ENCODE measurements at places on chromosomes 6 and 20.

GRCh38 chr6:6317825-6318733 is 2.4 kb downstream of the F13A1 start:
- no peak for DNase-seq

DNA sequence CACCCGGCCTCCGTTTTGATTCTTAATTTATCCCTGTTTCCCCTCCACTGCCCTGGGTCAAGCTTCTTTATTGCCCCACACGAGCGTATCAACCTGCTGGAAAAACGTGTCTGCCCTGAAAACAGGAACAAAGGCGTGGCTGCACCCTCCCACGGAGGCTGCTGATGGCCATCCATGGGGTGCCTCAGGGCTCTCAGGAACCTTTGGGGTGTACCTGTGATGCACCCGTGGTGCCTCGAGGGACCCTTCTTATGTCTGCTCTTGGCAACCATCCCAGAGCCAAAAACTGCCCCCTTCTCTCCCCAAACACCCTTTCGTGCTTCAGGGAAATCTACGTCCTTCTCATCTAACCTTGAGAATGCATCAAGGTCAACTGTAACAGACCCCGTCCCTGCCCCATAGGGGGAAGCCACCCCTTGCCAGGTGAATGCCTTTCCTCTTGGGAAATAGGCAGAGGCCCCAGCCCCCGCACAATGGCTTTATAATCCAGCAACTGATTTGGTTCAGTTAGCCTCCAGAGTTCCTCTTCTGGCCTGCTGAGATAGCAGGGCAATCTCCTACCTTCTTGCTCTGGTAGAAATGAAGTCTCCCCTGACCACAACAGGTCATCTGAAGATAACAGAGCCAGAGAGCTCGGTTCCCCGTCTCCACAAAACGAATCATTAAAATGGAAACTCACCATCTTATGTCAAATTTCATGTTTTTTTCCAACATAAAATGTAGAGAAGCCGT is 29.4 kb downstream of the PSMG4 start:
- no peak for DNase-seq

- DNase-seq, result no peak
These were observed 27.0 kb downstream of the TMEM14A start for GRCh38 chr6:52697903-52698302.

GRCh38 chr20:49668181-49668877 is 45.3 kb downstream of the B4GALT5 start:
- DNase-seq, result no peak

DNA sequence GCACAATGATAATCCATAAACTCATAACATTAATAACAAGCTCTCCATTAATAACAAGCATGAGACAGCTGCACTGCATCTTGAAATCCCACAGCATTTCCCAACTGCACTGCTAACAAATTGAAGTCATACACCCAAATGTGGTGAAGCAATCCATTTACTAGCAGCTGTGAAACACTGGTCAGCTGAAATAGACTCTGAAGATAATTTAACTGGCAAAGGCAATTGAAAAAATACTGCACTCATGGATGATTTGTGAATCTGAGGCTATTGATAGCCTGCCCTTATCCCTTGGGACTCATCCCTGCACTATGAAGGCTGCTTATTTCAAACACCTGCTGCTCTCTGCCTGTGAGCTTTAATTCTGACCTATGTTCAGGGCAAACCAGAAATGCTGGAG is 49.1 kb upstream of the PLCB1 start:
- DNase-seq, result no peak

DNA sequence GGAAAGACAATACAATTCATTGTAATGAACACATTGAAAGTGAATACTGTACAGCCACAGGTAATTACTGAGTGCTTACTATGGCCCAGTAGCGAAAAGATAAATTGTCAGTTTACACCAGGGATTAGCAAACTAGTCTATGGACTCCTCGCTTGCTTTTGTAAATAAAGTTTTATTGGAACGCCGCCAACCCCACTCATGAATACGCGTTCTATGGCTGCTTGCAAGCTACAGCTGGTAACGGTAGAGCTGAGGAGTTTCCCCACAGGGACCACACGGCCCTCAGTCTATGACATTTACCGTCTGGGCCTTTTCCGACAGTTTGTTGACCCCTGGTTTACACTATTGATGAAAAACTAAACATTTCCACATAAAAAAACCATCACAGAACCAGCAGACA is 24.2 kb downstream of the LAMA5 start:
- DNase-seq, result no peak

DNA sequence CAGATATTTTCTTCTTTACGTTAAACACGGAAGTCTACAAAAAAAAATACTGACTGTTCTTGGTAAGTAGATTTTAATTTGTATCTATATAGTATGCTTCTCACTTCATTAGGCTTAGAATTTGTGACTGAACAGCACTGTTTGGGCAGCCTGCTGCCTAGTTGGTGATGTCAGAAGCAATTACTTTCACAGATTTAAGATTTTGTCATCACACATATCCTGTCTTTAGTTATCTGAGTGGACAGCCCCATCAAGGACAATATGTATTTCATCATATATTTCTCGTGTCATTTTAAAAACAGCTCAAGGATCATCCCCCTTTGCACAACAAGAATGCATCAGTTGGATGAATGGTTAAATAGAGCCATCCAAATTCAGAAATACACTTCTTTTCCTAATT is 338.4 kb upstream of the CITED2 start:
- no peak for DNase-seq

- DNase-seq, result no peak
These were observed 762 bp downstream of the LSM2 start for GRCh38 chr6:31805939-31806469.

DNA sequence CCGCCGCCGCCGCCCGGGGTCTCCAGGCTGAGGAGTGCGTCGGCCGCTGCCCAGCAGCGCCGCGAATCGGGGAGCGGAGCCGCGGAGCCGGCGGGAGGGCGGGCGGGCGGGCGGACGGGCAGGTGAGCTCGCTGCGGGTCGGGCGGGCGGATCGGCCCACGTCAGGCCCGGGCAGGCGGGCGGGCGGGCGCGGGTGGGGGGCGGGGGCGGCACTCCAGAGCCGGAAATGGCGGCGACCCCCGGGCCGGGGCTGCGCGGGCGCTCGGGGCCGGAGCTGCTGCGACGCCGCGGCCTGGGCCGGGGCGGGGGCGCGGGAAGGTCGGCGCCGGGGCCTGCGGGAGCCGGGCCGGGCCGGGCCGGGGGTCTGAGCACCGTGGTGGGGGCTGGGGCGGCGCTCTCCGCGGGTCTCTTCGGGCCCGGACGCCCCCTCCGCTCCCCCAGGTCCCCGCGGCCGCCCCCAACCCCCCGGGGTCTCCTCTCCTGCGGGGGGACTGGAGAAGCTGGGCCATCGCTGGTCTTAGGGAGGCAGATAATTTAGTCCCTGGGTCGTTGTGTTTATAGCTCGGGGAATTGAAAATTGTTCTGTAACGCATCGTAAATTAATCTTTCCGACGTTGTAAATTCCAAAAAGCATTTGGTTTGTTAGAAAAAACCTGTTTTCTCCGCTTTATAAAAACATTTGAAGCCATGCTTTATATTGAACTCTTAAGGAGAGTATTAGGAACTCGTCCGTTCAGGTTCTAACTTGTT is 451 bp downstream of the DNAJC5 start:
- DNase-seq, result peak; percentile 9

DNA sequence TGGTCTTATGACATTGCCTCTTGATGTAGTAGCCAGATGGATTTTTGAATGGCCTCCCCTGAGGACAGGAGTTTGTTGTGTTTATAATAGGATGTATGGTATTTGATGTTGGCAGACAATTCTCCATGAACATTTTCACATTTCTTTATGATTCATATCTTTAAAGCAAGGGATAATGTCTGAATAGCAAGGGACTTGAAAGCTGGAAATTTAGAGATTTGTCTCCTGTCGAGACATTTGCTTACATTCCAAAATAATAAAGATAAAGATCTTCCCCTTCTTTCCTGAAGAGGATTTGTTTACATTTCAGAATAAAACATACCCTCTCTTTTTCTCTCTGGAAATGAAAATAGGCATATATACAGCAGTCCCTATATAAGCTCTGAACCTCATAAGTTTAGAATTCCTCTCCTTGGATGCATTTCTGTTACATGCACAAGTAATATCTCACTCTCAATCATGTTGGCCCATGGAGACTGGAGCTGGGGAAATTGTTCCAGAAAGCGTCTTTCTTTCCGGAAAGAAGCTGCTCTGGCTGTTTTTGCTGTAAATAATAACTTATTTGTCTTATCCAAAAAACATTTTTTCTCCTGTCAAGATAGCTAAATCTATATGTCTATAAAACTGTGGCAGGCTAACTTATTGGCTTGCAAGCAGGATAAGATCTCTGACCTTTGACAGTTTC is 42.5 kb upstream of the ASCC3 start:
- DNase-seq, result no peak

GRCh38 chr6:125301435-125302391 is at the start of gene HDDC2:
HDDC2 (minus strand) TSS chr6:125301967; CDS start chr6:125301932, 35 bp downstream.
- DNase-seq, result peak; percentile 87

DNA sequence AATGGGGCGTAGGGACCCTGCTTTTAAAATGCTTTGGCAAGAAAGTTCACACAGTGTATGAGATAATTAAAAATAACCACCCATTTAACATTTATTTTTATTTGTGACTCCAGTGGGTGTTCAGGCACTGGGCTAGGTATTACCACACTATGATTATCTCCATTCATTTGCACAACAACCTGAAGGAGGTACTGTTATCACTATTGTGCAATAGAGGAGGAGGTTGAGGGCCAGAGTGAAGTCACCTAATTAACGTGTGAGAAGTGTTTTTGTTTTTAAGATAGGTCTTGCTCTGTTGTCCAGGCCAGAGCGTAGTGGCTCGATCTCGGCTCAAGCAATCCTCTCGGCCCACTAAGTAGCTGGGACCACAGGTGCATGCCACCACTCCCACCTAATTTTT is 29.2 kb downstream of the MAK start:
- no peak for DNase-seq

- DNase-seq, result no peak
These were observed 79.6 kb downstream of the ANKRD60 start for GRCh38 chr20:58148891-58149290.

- no peak for DNase-seq
These were observed 39.0 kb downstream of the NCOA3 start for GRCh38 chr20:47540443-47541354.

GRCh38 chr20:45336530-45337366 is 11.5 kb downstream of the SDC4 start:
- peak; percentile 59 for DNase-seq

DNA sequence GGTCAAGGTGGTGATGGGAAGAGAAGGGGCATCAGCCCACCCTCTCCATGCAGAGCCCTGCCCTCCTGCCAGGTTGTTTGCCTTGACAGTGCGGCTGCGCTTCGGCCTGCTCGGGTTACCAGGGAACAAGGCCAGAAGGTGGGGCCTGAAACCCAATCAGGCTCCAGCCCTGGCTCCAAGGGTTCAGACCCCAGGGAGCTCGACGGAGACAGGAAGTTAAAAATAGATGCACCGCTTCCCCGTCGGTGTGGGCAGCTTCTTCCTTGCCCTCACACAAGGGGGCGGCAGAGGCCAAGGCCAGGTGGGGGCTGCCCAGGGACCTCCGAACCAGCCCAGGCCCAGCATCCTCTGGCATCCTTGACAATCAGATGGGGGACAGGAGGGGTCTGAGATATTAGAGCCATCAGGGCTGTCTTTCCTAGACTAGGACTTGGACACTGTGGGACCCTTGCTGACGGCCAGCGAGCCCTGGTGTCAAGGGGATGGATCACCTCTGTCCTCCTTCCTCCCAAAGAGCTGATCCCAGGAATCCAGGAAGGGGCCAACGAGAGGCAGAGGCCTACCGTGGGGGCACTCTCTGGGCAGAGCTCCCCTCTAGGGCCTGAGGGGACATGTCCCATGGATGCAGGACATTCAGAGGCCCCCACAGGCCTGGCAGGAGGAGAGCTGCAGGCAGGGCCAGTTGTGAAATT is 65.2 kb downstream of the RIPOR3 start:
- DNase-seq, result peak; percentile 70

GRCh38 chr20:31831771-31832306 is 12.7 kb downstream of the MYLK2 start:
- no peak for DNase-seq

DNA sequence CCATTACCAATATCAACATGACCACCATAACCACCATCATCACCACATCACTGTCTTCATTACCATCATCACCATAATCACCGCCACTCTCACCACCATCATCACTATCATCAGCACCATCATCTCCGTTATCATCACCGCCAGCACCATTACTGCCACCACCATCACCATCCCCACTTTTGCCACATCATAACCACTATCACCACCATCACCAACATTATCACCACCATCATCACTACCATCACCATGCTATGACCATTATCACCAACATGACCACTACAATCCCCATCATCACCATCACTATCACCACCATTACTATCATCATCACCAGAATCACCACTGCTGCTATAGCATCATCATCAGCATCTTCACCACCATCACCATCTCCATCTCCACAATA is 25.7 kb downstream of the CST2 start:
- DNase-seq, result no peak

GRCh38 chr20:61356196-61356595 is 104.1 kb downstream of the CDH4 start:
- DNase-seq, result no peak

GRCh38 chr20:52817511-52817910 is 154.6 kb upstream of the TSHZ2 start:
- no peak for DNase-seq

GRCh38 chr6:16430391-16431089 is 192.2 kb downstream of the GMPR start:
- DNase-seq, result no peak

- no peak for DNase-seq
These were observed 58.5 kb downstream of the PREX1 start for GRCh38 chr20:48769069-48769983.

GRCh38 chr20:23643659-23644058 is 5.9 kb upstream of the CST3 start:
- no peak for DNase-seq

- no peak for DNase-seq
These were observed 1.2 kb downstream of the GRM4 start for GRCh38 chr6:34144581-34145160.

DNA sequence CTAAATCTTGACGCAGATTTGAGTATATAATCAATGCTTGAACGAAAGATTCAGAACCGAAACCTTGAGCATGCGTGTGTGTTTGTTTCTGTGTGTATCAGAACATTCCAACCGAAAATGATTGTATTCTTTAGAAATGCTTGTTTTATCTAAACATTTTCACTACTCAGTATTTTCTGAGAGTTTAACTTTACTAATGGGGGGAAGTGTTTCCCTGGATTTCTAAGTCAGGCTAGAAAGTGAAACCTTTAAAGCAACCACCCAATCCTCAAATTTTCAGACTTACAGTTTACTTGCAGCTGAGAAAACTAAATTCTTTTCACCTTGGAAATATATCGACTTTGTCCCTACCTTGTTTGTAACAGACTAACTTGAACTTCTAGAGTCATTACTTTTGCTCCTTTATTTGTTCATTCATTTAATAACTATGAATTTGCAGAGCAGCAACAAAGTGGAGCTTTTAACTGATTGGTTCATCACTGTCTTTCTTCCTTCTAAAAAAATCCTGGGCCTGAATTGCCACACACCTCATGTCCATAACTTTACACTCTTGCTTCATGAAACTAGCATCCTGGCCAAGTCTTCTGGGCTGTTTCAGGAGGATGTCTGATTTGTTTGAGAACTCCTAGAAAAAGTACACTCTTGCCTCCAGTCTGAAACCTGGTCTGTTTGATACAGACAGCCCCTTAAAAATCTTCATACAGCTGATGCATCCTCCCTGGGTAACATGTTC is 77.8 kb upstream of the XRN2 start:
- DNase-seq, result no peak
